ENCODE measurements at places on chromosomes 7 and 10. TPM values are rescaled to one million over a fixed set of nuclear protein-coding genes. Genes with fewer than 3 reads are reported as not detected.

Gene PLAC9
- total RNA-seq = 0.46 TPM

Gene HOXA5
- 6.8 TPM for total RNA-seq

Gene HOXA13
- total RNA-seq = 2.2 TPM

Gene ANXA11
- total RNA-seq = 167 TPM

Gene HOXA9
- 0.68 TPM for total RNA-seq

Measured in A549 treated with RU486 at 1 μM for 4 hours (cell line).